Esophagus squamous epithelium (tissue), 5 donors: ENCODE measurements at places on chromosomes 11 and 22.

DNA sequence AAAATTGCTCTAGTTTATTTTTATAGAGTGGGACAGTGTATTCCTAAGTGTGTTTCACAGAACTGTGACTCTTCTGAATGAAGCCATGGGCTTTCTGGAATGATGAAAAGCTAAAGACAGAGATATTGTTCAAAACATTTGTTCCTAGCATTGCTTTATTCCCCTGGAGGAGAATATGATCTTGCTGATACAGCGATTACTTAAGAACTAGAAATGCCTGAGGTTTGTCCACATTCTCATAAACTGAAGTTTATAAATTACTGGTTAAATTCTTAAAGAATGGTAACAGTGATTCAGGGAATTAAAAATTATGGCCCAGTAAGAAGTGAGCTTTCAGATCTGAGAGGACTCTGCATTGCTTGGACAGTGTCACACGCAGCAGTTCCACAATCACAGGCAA, 690.3 kb downstream of the FAM181B start:
- DNase-seq = no peak

- DNase-seq = no peak
Observed at GRCh38 chr22:46622081-46622521, 1.9 kb downstream of the GRAMD4 start.

DNA sequence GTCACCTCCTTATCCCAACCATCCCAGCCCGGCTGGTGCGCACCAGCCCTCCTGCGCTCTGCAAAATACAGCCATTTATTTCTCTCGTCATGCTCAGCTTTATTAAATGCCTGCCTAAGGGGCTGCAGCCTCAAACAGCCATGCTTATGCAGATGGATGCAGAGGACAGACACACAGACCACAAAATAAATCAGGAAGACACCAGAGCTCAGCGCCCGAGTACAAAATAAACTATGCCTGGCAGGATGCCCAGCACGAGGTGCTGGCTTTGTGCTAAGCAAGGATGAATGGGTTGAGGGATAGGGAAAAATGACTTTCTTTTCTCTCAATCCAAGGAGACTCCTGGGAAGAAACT, 70.5 kb downstream of the RPUSD4 start:
- no peak for DNase-seq

DNA sequence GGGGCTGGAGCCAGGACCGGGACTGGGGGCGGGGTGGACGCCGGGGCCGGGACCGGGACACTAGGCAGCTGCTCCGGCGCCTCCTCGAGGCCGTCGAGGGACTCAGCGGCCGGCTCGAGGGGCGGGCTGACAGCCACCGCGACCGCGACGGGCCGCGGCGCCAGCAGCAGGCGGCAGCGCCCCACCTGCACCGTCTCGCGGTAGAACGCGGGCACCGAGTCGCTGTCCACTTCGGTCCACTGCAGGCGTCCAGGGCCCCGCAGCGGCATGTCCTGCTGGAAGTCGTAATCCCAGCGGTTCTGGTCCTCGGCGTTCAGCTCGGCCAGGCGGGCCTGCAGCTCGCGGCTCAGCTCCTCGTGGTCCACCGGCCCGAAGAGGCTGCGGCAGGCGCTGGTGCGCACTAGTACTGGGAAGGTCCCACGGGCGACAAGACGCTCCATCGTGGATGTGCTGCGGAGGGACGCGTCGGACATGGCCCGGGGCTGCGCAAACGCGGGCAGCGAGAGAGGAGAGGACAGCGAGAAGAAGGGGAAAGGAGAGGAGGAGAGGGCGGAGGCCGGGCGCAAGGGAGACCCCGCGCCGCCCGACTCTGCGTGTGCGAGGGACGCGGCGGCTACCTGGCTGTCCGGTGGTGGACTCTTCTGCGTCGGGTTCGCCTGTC, 428 bp downstream of the CDKN1C start:
- DNase-seq = no peak

DNA sequence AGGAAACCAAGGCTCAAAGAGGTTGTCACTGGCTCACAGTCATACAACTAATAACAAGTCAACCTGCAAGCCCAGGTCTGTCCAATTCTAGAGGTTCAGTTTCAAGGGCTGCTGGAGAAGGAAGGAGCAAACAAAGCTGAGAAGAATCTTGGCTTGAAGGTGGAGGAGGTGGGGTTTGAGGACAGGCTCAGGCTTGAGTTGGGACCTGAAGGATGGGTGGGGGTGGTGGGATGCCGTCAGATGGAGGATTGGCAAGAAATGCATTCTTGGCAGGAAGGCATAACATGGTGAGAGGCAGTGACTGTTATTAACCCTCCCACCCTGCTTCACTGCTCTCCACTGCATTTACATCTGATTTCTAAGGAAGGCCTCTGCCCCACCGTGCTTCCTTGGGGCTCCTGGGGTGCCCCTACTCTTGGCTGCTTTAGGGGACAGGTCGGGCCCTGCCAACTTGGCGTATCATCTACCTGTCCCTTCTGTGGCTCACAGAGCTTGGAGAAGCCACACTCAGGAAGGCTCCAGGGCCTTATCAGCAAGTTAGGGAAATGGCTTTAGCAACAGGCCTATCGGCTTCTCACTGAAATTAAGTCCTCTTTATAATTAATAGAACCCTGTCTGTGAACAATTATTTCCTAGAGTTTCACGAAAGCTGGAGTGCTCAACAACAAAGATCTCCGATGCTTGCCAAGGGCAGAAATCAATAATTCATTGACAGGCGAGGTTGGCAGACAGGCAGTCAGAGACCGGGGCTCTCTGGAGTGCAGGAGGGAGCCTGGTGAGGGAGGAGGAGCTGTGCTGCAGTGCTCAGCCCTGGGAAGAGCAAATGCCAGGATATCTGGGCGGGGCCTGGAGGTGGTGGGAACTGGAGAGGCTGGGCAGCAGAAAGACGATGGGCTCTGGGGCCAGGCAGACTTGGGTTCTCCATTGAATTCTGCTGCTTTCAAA, 84.9 kb upstream of the NARS2 start:
- no peak for DNase-seq

DNA sequence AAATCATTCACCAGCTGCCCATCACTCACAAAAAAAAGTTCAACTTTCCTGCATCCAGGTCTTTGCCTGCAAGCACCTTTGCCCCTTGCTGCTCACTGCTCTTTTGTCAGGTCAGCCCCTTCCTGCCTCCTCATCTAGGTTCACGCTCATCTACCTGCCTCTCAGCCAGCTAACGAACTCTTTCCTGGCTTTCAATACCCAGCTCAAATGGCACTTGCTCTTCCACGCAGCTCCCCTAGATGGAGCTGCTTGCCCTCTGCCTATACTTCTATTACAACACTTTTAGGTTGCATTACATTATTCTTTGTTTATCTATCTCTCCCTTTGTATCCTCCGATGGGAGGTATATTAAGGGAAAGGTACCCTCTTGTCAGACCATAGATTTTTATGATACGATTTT, 78.9 kb upstream of the TBCEL start:
- DNase-seq = no peak

DNA sequence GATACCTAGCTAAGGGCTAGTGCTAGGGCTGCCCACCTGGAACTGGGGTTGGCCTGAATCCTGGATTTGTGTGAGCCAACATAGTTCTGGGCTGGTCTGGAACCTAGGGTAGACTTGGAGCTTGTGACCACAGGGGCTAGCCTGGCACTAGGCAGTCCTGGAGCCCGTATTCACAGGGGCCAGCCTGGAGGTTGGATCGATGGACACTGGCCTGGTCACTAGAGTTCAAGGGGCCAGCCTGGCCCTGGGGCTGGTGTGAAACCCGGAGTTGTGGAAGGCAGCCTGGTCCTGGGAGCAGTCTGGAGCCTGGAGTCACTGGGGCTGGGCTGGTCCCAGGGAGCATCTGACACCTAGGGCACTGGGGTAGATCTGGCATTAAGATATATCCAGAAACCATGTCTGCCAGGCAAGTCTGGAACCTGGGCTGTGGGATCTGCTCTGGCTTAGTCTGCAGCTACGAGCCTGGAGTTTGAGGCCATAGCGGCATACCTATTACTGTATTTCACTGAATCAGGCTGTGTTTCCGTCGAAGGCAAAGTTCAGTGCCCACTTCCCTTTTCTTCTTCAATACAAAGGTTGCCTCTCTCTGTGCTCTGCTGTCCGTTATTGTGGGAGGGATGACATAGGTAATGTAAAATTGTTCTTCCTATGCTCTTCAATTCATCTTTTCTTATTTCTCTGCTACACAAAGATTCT, 9.1 kb upstream of the GLYATL1B start:
- DNase-seq = no peak

DNA sequence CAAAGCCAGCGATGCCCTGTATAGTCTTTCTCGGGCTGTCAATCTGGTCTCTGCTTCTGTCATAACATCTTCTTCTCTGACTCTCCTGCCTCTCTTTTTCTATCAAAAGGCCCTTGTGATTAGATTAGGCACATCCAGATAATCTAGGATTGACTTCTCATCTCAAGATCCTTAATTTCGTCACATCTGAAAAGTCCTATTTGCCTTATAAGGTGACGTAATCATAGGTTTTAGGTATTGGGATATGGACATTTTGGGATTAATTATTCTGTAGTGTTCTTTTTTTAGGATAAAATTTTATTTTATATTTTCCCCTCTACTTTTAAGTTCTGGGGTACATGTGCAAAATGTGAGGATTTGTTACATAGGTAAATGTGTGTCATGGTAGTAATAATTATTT, 480.8 kb upstream of the CCDC90B start:
- no peak for DNase-seq

- no peak for DNase-seq
Observed at GRCh38 chr11:99351624-99352023, 330.9 kb downstream of the CNTN5 start.

GRCh38 chr22:20354238-20354975, 34.5 kb upstream of the DGCR6L start:
- no peak for DNase-seq

- DNase-seq = no peak
Observed at GRCh38 chr22:36291831-36292740, 39.2 kb downstream of the APOL1 start.

- DNase-seq = no peak
Observed at GRCh38 chr11:130527636-130528297, 79.3 kb downstream of the ADAMTS15 start.

DNA sequence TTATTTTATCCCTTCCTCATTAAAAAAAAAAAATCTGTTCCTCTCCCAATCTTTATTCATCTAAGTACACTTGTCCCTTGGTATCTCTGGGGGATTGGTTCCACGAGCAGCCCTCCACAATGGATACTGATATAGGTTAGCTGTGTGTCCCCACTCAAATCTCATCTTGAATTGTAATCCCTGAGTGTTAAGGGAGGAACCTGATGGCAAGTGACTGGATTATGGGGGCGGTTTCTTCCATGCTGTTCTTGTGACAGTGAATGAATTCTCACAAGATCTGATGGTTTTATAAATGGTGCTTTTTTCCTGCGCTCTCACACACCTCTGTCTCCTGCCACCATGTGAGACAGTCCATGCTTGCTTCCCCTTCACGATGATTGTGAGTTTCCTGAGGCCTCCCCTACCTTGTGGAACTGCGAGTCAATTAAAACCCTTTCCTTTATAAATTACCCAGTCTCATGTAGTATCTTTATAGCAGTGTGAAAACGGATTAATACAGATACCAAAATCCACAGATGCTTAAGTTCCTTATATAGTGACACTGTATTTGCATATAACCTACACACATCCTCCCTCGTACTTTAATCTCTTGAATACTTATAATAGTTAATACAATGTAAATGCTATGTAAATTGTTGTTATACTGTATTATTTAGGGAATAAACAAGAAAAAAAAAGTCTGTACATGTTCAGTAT, 62.0 kb downstream of the PACS1 start:
- DNase-seq = no peak
